Karpas-422 (cell line): ENCODE measurements at places on chromosomes 4 and X.

DNA sequence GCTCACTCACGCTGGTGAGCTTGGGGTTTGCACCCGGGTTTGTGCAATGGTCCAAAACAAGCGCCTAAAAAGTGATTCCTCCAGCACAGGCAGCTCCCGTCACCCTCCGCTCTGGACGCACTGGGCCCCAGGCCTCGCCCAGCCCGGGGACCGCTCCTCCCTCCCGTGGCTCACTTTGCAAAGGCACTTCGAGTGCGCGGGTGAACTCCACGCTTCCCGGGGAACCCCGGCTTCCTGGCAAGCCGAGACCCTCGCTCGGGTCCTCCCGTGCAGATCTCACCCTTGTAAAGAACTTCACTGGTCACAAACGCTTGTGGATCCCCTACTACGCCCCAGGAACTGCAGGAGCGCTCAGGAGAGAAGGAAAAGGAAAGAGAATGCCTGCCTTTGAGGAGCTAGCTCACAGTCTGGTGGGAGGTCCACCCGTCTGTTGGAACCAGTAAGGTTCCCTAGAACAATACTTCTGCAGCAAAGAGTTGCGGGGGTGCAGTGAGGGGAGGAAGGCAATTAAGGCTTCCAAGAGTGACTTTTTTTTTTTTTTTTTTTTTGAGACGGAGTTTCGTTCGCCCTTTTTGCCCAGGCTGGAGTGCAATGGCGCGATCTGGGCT, at the start of gene CTPS2:
Gene CTPS2, minus strand, starts transcription at position 122 of the 608 bp plus-strand sequence. CDS start 9,767 bp downstream, outside the sequence.
- peaks cover 10% of the 10 kb centered on the region for H3K4me1 ChIP-seq
- peak within 1 kb of the TSS; percentile 62 for H3K27ac ChIP-seq
- peak within 1 kb of the TSS; percentile 84 for H3K4me3 ChIP-seq

- H3K4me1 ChIP-seq: no peaks in the 10 kb centered on the region
- H3K36me3 ChIP-seq: no peaks in the 10 kb centered on the region
- H3K27me3 ChIP-seq: no peaks in the 10 kb centered on the region
- H3K4me3 ChIP-seq: no peak overlapping the region
Measured at GRCh38 chr4:178963446-178964045, 1521.3 kb upstream of the AGA start.

- H3K36me3 ChIP-seq: no peaks in the 10 kb centered on the region
- H3K27ac ChIP-seq: no peak overlapping the region
- no peaks in the 10 kb centered on the region for H3K4me1 ChIP-seq
- H3K4me3 ChIP-seq: no peak overlapping the region
Measured at GRCh38 chrX:8403988-8404387, 60.6 kb upstream of the VCX3B start.

DNA sequence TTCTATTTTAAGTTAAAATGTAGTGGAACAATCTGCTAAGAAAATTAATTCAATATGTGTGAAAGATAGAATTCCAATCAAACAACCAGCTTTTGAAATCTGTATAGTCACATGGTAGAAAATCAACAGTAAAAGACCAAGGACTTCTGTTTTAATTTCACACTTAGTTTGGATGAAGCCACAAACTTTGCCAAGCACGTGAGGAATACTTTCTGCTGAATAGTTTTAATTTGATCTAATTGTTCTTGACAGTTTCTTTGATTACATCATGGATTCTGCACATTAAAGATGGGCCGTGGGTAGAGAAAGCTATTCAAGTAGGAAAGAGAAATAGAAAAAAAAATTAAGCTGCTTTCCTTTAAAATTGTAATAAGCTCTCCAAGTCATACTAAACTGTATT, 137.9 kb upstream of the FAM241A start:
- no peaks in the 10 kb centered on the region for H3K4me1 ChIP-seq
- H3K4me3 ChIP-seq: no peak overlapping the region
- DNase-seq: no peak
- no peaks in the 10 kb centered on the region for H3K27me3 ChIP-seq
- no peak overlapping the region for H3K27ac ChIP-seq
- H3K36me3 ChIP-seq: no peaks in the 10 kb centered on the region

DNA sequence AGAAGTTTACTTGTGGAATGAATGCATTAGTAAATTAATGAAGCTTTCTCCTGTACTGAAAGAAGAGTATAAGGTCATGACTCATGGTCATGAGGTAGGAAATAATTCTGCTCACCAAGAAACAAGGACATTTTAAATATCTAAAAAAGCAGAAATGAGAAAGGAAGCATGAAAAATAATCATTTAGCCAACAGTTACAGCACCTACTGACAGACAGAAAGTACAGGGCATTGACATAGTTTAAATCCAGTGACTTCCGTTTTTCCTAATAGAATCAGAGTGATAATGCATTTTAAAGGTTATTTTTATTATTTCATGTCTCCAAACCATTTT, 30.5 kb upstream of the ACSL1 start:
- H3K4me3 ChIP-seq: no peak overlapping the region
- peak; percentile 43 for DNase-seq
- no peaks in the 10 kb centered on the region for H3K27me3 ChIP-seq
- no peaks in the 10 kb centered on the region for H3K36me3 ChIP-seq

DNA sequence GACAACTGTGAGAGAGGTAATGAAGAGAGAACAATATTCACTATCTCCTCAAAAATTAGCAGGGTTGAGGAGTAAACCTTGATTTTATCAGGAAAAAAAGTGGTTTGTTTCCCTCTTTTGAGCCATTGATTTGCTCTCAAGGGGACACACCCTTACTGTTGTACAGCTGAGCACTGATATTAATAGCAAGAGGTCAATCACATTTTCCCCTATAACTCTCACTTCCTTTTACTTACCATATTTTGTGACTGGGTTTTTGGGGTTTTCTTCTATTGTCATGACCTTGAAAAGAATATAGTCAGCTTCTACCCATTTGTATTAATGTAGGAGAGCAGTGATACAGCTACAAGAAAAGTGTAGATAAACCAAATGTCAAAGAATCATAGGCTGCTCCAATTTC, 70.2 kb upstream of the LONRF3 start:
- no peak overlapping the region for H3K4me3 ChIP-seq
- no peak for DNase-seq
- no peaks in the 10 kb centered on the region for H3K36me3 ChIP-seq
- H3K27me3 ChIP-seq: no peaks in the 10 kb centered on the region
- H3K27ac ChIP-seq: no peak overlapping the region

- no peak overlapping the region for H3K27ac ChIP-seq
- no peaks in the 10 kb centered on the region for H3K27me3 ChIP-seq
- no peaks in the 10 kb centered on the region for H3K4me1 ChIP-seq
- no peaks in the 10 kb centered on the region for H3K36me3 ChIP-seq
- H3K4me3 ChIP-seq: no peak overlapping the region
- peak; percentile 36 for DNase-seq
Measured at GRCh38 chr4:68079928-68080327, 49.7 kb downstream of the TMPRSS11F start.

GRCh38 chr4:81421346-81422218, 50.1 kb downstream of the RASGEF1B start:
- H3K4me1 ChIP-seq: no peaks in the 10 kb centered on the region
- no peaks in the 10 kb centered on the region for H3K36me3 ChIP-seq
- no peak for DNase-seq
- H3K4me3 ChIP-seq: no peak overlapping the region
- no peak overlapping the region for H3K27ac ChIP-seq

- H3K36me3 ChIP-seq: peaks cover 18% of the 10 kb centered on the region; the same call in 1 of the 2 replicates
- H3K4me3 ChIP-seq: peak overlapping the region; percentile 31; the same call in 1 of the 2 replicates
- peak overlapping the region; percentile 69 for H3K27ac ChIP-seq
- DNase-seq: peak; percentile 78
Measured at GRCh38 chr4:112633477-112634235, 3.1 kb downstream of the ZGRF1 start.

DNA sequence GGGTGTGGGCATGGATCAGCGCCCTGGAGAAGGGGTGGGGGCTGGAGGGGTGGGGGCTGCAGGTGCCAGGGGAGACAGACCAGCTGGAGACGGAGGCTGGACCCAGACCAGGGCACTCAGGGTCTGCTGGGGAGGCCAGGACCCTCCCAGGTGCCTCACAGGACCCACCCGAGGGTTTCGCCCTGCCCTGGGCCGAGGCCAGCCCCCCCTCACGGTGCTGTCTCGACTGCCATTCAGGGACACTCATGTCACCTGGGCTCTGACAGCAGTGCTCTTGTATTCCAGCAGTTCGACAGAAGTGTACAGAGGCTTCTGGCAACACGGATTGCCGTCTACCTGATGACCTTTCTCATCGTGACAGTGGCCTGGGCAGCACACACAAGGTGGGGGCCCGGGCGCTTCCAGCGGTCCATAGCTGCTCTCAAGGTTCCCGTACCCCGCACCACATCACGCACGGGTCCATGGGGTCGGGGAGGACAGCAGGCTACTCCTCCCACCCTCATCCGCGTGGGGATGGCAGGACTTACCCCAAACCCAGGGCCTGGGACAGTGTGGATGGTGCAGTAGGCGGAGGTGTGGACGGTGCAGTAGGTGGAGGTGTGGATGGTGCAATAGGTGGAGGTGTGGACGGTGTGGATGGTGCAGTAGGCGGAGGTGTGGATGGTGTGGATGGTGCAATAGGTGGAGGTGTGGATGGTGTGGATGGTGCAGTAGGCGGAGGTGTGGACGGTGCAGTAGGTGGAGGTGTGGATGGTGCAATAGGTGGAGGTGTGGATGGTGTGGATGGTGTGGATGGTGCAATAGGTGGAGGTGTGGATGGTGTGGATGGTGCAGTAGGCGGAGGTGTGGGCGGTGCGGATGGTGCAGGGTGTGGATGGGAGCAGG, 18.1 kb downstream of the TMEM175 start:
- no peak for DNase-seq
- H3K4me1 ChIP-seq: no peaks in the 10 kb centered on the region
- H3K27ac ChIP-seq: no peak overlapping the region
- H3K4me3 ChIP-seq: no peak overlapping the region
- H3K27me3 ChIP-seq: no peaks in the 10 kb centered on the region
